ENCODE measurements at places on chromosomes 16 and 17.

DNA sequence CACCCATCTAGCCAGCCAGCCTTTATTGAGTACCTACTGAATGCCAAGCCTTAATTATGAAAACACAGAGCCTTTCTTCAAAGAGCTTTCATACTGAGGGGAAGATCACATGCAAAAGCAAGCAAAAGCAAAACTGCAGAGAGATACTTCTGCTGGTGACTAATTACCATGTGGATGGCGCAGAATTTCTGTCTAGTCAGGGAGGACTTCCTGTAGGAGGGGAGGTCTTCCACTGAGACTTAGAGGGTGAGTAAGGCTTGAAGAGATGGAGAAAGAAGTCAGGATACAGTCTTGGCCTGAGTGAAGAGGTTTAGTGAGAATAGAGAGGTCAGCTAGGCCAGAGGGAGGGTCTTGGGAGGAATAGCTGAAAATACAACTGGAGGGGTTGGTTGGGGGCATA is 53.9 kb upstream of the CCL2 start:
- no peak for DNase-seq

GRCh38 chr17:60720763-60721531 is 43.3 kb downstream of the BCAS3 start:
- DNase-seq: peak; percentile 63

- no peak for DNase-seq
Observed at GRCh38 chr16:81642943-81643342, 136.1 kb upstream of the PLCG2 start.

- no peak for DNase-seq
Observed at GRCh38 chr16:21179126-21179982, 20.9 kb downstream of the LDAF1 start.

DNA sequence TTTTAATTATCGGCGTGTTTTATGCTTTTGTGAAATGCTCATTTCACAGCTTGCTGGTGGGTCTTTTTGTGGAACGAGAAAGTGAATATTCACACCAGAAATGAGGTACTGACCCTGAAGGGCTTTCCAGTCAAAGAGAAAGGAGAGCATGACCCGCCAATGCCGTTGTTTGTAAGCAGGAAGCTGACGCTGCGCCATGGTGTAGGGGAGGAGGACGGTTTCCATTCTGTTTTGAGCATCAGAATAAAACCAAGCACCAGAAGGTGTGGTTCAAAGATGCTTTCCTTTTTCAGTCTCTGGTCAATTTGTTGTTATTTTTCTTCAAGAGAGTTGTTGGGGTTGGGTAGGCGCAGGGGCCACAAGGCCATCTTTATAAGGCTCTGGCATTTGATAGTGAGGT is 669.3 kb downstream of the WWOX start:
- no peak for DNase-seq

DNA sequence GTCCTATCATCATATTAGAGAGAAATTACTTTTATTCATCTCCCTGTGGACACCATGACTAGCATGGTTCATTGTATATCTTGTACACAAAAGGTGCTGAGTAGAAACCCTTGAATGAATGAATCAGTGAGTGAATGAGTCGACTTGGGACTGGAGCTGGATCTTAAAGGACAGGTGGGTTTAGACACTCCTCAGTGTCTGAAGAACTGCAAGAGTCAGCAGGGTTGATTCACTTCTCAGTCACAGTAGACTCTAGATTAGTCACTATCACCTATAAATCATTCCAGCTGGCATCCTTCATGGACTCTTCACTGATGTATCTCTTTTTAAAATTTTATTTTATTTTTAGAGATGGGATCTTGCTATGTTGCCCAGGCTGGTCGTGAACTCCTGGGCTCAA is 30.1 kb upstream of the PMFBP1 start:
- peak; percentile 26 for DNase-seq

- no peak for DNase-seq
Observed at GRCh38 chr16:52450916-52451315, 96.0 kb downstream of the TOX3 start.

GRCh38 chr17:7186241-7186640 is 7.1 kb upstream of the ASGR1 start:
- no peak for DNase-seq

DNA sequence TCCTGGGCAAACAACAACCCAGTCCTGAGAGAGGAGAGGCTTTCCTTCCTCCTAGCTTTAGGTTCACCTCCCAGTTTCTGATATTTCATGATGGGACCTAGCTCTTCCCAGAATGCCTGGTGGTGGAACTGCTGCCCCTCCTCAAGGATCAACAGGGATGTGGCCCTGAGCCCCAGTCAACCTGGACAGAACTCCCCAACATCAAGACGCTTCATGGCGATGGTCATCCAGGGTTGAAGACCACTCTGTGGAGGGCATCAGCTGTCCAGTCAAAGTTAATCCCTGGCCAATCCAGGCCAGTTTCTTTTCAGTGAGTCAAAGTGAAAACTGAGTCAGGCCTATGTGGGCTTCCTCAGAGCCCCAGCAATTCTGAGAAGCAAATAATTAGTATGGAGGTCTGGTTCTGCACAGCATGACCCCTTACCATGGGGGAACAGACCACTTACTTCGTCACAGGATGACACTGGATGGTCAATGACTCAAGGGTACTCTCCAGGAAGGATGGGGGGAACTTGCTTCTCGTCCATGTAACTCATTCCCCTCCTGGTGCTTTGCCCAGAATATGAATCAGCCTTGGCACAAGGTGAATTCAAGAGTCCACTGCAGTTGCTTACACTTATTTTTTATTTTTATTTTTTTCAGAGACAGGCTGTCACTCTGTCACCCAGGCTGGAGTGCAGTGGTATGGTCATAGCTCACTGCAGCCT is 14.7 kb upstream of the XYLT2 start:
- DNase-seq: no peak

GRCh38 chr17:73969956-73970355 is 233.5 kb upstream of the RPL38 start:
- no peak for DNase-seq

GRCh38 chr17:55634702-55635101 is 88.0 kb downstream of the TMEM100 start:
- no peak for DNase-seq

- no peak for DNase-seq
Observed at GRCh38 chr17:77422748-77423113, 282.0 kb downstream of the SEC14L1 start.

GRCh38 chr17:31686495-31686894 is 172.5 kb downstream of the COPRS start:
- DNase-seq: no peak

DNA sequence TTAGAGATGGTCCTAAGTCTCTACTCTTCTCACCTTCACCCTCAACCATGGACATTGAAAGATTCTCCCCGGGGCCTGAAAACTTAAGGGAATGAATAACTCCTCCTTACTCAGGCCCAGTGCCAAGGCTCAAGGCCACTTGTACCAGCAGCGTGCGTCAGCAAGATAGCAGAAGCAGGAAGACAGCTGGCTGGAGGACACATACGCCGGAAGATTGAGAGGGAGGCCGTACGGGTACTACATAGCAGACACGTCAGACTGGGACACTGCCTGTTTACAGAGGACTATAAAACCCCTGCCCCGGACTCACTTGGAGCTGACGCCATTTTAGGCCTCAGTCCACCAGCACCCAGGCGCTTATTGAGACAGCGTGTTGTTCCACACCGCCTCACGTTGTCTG is 75.8 kb upstream of the MED13 start:
- no peak for DNase-seq

- DNase-seq: no peak
Observed at GRCh38 chr16:88585927-88586581, 15.9 kb downstream of the ZC3H18 start.

DNA sequence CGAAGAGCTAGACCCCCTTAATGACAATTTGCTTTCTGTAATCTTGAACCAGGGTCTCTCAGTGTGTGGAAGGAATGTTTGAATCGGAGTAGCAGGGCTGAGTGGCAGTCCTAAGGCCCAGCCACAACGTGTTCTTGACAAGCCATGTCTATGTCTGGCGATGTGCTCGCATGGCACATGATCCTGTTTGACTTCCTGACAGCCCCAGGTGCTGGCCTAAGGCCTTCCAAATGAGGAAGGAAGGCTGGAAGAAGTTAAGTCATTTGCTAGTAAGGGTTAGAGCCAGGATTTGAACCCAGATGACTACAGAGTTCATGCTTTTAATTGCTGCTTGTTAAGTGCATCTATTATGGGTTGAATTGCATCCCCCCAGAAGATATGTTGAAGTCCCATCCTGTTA is 486.7 kb downstream of the MAF start:
- DNase-seq: no peak

DNA sequence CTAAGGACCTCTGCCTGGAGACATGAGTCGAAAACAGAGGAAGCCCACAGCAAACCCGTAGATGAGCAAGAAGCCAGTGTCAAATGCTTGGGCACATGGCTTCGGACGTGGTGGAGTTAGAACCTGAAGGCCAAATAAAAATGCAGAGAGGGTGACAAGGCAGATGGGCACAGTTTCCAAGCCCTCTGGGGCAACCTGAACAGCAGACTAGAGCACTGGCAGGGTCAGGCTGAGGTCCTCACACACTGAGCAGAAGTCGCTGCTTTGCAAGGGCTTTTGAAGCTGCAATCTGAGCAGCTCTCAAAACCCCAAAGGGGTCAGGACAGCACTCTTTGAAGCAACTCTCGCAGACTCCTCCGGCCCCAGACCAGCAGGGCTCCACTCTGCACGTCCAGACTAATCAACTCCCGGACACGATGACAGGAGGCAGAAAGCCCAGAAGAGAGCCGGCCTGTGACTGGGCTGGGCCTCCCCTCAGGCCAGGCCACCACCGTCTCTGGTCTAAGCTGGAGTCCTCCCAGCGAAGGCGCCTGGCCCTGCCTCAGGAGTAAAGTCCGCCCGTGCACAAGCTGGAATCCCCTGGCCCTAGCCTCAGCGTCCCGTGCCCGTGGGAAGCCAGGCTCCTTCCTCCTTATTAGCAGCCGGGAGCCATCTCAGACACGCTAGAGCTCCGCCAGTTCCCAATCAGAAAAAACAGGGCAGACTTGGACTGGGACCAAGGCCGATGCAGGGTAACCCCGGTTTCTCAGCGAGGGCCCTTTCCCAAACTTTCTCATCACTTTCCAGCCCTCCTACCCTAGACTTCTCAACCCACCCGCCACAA is 924 bp downstream of the SMARCD2 start:
- DNase-seq: peak; percentile 46

GRCh38 chr17:68314916-68315535 is 23.7 kb downstream of the ARSG start:
- DNase-seq: no peak

DNA sequence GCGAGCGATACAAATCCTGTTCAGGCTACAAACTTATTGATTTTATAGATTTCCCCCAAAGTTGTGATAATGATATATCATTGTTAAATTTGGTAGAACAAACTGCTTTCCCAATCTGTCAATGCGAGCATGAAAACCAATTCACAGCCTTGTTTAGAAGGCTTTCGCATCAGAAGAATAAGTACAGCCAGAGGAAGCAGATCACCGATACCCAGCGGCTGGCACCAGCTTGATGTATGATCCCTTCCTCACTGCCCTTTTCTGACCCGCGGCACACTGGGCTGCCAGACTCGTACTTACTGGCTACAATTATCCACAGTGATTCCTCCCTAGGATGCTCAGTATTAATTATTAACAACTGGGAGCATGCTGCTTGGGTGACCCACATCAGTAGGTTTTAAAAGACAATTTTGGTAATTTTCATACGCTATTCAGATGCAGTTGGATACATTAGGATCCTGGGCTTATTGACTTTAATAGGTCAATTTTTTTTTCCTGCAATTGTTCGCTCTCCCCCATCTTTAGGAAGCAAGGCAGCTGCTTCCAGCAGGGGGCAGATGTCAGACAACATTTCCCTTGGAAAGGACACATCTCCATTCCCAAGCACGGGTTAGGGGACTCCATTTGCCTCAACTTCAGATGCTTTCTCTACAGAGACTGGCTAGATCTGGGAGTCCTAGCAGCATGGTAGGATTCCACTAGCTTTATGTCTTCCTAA is 582.7 kb upstream of the PSMD7 start:
- DNase-seq: no peak

DNA sequence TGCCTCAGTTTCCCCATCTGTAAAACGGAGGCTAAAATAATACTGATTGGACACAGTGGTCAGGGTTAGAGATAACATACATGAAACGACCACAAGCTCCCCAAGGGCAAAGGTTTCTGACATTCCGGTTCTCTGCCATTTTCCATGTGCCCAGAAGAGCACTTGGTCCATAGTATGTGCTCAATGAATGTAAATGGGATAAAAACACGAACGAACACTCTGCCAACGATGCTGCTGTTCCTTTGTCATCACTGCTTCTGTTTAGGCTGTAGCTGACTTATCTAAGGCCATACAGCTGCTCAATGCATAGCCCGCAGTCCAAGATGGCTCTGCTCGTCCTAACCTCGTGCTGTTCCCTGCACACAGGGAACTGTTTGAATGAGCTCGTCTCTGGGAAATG is 102.0 kb downstream of the RMI2 start:
- no peak for DNase-seq

DNA sequence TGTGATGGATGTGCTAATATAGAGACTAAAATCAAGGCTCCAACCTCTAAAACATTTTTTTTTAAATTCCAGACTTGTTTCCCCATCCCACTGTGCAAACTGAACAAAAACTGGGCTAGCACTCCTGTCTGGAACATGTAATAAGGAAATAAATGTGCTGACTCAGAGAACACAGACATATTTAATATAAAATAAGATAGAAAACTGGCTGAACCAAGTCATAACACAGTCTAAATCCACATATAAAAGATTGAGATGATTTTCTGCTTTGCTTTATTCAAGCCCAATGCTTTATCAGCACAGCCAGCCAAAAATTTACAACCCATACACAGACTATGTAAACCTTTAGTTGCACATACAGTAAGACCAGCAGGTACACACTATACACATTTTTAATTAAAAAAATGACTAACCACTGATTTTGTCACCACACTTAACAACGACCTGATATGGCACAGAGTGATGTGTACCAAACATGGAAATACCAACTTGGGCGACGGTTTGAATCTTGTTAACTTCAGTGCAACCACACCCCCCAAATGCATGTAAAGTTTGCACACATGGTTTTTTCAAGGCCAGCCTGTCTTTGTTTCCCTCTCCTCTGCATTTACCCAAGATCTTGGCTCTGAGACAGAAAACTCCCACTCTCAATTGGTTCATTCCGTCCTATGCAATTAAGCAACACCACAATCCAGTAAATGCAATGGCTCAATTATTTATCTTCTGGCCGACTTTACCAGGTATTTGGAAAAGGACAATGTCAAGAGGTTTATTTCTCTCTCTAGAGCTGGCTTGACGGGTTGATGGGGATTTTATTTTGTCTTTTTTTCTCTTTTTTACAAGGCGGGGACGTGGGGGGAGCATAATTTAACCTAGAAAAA is 1.2 kb downstream of the STAT3 start:
- no peak for DNase-seq
